ENCODE measurements at places on chromosomes 7 and 10.

GRCh38 chr7:98737176-98737575 is 120.1 kb downstream of the NPTX2 start:
- DNase-seq, result no peak

DNA sequence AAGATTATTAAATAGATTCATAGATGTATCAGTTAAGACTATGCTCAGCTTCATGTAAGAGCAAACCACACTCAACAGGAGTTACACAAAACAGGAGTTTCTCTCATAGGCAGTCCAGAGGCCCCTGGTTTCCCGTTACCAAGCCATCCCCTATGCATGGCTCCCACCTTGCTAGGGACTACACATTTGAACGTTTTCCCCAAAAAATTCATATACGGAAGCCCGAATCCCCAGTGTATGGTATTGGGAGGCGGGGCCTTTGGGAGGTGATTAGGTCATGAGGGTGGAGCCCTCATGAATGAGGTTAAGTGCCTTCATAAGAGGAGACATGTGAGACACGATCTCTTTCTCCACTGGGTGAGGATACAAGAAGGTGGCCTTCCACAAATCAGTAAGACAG is 29.1 kb downstream of the RSU1 start:
- DNase-seq, result no peak

DNA sequence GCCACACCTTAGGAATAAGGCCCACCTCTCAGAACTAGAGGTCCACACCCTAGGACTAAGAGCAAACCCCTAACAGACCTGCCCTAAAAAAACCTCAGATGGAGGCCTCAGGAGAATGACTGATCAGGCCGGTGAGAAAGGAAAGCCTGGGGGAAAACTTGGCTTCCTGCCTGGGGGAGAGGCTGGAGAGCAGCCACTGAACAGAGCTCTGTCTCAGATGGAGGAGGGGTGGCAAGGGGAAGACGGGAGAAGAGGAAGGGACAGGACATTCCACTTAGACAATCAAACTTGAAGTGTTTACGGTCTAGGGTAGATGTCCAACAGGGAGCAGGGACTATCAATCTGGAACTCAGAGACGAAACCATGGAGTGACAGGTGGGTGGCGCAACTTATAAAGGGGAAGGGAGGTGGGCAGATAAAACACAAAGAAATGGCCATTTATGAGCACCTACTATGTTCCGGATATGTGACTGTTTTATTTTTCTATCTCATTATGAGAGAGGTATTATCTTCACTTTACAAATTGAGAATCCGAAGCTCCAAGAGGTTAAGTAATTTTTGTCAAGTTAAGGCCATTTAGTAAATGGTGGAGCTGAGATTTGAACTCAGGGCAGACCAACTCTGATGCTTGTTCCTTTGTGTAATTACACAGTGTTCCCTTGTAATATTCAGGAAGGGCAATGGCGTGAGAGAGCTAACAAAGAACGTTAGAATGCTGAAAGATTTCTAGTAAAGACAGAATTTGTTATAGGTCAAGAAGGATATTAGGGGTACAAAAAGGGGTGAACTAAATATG is 82.6 kb downstream of the DNMBP start:
- DNase-seq, result no peak

DNA sequence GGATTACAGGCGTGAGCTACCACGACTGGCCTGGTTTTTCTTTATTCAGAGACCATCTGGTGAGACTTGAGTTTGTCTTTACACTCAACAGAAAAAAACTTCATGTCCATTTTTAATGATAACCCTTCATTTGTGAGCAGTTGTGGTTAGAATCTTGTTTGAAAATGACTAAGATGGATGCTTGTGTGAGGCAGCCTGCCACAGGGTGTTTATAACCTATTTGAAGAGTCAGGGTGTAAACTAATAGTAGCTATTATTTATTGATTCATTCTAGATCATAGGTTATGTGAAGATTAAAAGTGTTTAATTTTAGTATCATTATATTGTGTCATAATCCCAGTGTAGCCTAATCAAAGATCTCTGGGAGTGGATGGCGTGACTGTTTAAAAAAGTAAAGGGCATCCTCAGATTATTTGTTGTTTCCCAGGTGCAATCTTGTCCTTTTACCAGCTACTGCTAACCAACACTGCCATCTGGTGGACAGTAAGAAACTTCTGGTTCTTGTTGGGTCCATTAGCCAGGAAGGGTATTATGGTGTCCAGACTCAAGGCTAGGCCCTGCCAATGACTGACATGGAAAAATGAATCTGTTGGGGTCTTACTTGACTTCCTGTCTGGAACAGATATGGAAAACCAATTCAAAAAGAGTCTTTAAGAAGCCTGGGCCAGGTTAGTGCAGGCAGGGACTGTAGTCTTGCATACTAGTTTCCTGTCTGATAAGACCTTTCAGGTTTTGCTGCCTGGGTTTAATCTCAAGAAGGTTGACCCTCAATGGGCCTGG is 24.9 kb downstream of the NRBF2 start:
- DNase-seq, result no peak

- DNase-seq, result no peak
Observed at GRCh38 chr7:7681191-7681935, 37.0 kb downstream of the RPA3 start.

GRCh38 chr7:2041496-2042367 is 191.0 kb downstream of the MAD1L1 start:
- no peak for DNase-seq

GRCh38 chr7:126809188-126809587 is 443.6 kb downstream of the GRM8 start:
- no peak for DNase-seq

- no peak for DNase-seq
Observed at GRCh38 chr7:53743697-53744402, 708.4 kb downstream of the POM121L12 start.
